Fibroblast of the aortic adventitia (primary cell): ENCODE measurements at places on chromosomes 6 and 20. TPM values are rescaled to one million over a fixed set of nuclear protein-coding genes. Genes with fewer than 3 reads are reported as not detected.
A peak's percentile ranks its signal among the peaks of the same experiment; 100 is the strongest.

DNA sequence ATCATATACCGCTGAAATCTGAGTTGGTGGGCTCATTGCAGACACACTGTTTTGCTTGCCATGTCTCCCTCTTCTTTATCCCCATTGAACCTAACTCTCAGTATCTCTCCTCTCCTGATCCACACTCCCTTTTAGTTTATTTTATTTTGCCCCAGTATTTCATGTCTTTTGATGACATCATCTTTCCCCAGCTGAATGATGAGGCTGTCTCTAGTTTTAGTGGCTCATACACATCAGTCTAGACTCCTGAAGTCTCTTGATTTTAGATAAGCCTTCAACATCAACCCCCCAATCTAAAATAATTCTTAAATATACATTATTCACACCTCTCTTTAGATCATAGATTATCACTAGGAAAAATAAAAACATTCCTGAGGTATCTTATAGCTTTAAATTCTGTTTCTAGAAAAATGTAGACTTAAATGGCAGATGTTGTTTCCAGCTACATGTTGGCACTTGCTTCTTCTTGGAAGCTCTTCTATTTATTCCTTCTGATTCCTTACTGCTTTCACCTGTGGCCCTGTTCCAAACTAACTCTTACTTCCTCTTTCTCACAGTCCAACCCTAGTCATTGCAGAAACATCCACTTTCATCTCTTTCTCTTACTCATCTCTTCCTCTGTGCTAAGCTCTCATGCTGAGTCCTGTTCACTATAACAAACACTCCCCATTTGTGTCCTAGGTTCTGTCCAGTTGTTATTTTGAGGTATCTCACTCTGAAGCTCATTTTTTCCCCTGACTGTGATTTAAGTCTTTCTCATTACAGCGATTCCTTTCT is 191.9 kb upstream of the SLC35B3 start:
- DNase-seq: no peak

- no peak for DNase-seq
Measured at GRCh38 chr20:50546729-50547314, 36.6 kb downstream of the PTPN1 start.

DNA sequence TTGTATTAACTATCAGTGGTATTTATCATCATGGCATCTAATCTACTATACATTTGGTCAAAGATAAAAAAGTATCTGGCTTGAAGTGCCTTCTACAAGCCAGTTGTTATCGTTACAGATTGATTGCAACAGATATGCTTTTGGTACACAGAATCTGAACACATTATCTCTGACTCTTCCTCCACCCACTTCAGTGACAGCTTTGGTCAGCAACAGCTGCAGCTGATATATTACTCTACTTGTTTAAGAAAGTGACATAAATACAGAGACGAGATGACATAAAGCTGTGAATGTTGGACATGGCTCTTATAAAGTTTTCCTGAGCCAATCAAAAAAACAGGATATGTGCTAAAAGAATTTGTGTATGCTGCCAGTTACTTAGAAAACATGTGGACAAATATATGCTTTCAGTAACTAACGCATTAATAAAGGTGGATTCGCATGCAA is 77.6 kb downstream of the HIVEP2 start:
- peak; percentile 73 for DNase-seq

DNA sequence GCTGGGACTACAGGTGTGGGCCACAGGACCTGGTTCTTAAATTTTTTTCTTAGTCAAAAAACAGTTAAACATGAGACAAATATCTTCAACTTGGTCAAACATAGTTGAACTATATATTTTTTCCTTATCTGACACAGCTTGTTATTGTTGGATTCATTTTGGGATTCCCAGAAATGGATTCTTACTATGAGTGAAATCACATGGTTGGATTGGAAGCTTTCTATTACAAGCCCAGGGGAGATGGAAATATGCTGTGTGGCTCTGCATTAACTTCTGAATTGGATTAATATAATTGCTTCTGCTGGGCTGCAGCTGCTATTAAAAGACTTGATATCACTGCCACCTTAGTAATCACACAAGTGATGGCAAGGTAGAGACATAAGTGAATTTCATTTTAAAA is 126.4 kb upstream of the DUSP22 start:
- DNase-seq: peak; percentile 76

SSR1 gene
- total RNA-seq: 94.4 and 205 TPM in 2 replicates

TFAP2C gene
- 0.08 TPM in 1 of 2 replicates, not detected in the other for total RNA-seq

VPS52 gene
- 21.6 and 40.5 TPM in 2 replicates for total RNA-seq
